ENCODE measurements at places on chromosomes 11 and 22.
A peak's percentile ranks its signal among the peaks of the same experiment; 100 is the strongest.

DNA sequence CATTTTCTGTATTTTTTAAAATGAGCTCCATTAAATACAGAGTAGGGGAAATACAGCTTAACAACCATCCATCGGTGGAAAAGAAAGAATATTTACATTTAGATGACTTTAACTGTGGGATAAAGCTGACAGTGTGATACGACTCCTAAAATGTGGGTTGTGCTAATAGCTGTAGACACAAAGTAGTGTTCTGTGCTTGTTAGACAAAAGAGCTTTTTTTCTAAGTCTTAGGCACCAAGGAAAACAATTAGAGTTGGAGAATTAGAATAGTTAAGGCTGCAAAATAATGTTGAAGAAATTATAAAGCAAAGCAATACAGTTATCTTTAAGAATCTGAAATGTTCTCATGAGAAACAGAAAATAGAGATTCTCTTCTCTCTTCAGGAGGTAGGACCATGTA, 307.7 kb upstream of the KIRREL3 start:
- H3K27me3 ChIP-seq = no peaks in the 10 kb centered on the region
- H3K36me3 ChIP-seq = no peaks in the 10 kb centered on the region
- no peak overlapping the region for H3K4me3 ChIP-seq
- no peak overlapping the region for H3K27ac ChIP-seq

GRCh38 chr11:64862987-64863390, 15.4 kb downstream of the EHD1 start:
- peak overlapping the region; percentile 66 for H3K4me3 ChIP-seq
- peaks cover 100% of the 10 kb centered on the region for H3K4me1 ChIP-seq
- peaks cover 14% of the 10 kb centered on the region for H3K36me3 ChIP-seq
- peak overlapping the region; percentile 75 for H3K27ac ChIP-seq
- DNase-seq = no peak
- no peaks in the 10 kb centered on the region for H3K27me3 ChIP-seq

- H3K27ac ChIP-seq = peak overlapping the region; percentile 58
- no peaks in the 10 kb centered on the region for H3K36me3 ChIP-seq
- peak; percentile 91 for DNase-seq
- no peaks in the 10 kb centered on the region for H3K27me3 ChIP-seq
- peaks cover 38% of the 10 kb centered on the region for H3K4me1 ChIP-seq
- peak overlapping the region; percentile 14 for H3K4me3 ChIP-seq
Measured at GRCh38 chr22:37079668-37080171, 28.2 kb downstream of the KCTD17 start.

DNA sequence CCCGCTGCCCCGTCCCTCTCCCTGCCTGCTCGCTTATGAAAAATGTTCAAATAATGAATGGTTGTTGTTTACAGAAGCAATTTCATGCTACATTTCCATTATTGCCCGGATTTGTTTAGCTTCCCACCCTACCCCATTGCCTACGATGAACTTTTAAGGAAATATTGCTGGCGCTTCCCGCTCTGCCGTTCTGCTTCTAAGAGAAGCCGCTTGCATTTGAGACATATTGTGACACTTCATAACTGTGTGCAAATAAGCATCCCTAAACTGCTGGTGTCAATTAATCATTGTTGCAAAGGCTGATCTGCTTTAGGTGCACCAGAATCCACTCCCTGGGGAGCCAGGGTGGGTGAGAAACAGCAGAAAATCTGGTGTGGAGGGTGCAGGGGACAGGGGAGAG, 52.3 kb upstream of the LMO1 start:
- no peak for DNase-seq
- no peaks in the 10 kb centered on the region for H3K4me1 ChIP-seq
- no peak overlapping the region for H3K27ac ChIP-seq

DNA sequence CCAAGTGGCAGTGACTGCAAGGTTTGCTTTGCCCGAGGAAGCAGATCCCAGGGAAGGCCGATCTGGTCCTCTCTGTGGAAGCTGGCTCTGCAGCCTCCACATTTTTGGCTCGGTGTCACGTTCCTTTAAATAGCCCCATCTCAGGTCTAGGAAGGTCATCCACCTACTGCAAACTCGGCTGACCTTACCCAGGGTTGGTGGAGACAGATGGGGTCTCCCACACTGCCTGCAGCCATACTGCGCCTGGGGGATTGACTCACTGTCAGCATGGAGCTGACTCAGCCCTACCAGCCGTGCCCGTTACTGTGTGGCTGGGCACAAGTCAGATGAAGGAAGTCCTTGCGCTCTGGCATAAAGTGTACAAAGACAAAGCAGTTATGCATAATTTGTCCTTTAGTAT, 16.9 kb downstream of the CDPF1 start:
- H3K36me3 ChIP-seq = no peaks in the 10 kb centered on the region
- no peak overlapping the region for H3K4me3 ChIP-seq
- H3K27me3 ChIP-seq = no peaks in the 10 kb centered on the region
- H3K27ac ChIP-seq = no peak overlapping the region
- no peaks in the 10 kb centered on the region for H3K4me1 ChIP-seq
- DNase-seq = no peak

DNA sequence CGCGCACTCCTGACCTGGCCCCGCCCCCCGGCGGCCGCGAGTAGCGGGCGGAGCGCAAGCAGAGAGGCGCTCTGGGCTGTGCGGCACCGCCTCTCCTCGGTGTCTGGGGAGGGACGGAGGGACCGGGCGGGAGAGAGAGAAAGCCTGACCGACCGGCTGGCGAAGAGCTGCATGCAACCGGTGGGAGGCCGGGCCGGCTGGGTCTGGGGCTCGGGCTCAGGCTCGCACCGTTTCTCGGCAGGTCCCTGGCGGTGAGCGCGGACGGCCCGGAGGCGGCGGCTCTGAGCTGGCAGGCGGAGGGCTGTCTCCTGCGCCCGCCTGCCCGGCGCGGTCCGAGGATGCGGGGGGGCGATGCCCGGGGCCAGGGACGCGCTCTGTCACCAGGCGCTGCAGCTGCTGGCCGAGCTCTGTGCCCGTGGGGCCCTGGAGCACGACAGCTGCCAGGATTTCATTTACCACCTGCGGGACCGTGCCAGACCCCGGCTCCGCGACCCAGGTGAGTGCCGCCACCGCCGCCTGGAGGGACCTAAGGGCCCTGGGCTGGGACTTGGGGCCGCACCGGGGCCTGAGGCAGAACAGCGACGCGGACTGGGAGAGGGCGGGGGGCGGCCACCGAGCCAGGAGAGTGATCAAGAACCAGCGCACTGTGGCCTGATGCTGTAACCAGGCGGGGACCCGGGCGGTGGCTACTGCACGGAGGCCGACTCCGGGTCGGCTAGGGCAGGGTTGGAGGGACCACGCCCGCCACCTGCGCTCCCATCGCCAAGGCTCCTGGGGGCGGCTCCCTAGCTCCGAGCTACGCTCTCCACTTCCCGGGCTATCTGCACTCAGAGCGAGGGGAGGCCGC, at the start of gene SYT9:
Gene SYT9 (plus strand): TSS at position 69 of the 847 bp plus-strand sequence. CDS start 283 bp downstream, at position 352.
- no peaks in the 10 kb centered on the region for H3K36me3 ChIP-seq
- H3K4me3 ChIP-seq = no peak within 1 kb of the TSS
- no peak within 1 kb of the TSS for H3K27ac ChIP-seq
- no peaks in the 10 kb centered on the region for H3K4me1 ChIP-seq

- peaks cover 5% of the 10 kb centered on the region for H3K27me3 ChIP-seq
- no peaks in the 10 kb centered on the region for H3K36me3 ChIP-seq
- no peak for DNase-seq
- H3K4me1 ChIP-seq = no peaks in the 10 kb centered on the region
- H3K4me3 ChIP-seq = no peak overlapping the region
Measured at GRCh38 chr11:70661761-70662501, 263.6 kb downstream of the CTTN start.

GRCh38 chr11:76355172-76355571, 25.8 kb downstream of the THAP12 start:
- peaks cover 19% of the 10 kb centered on the region for H3K36me3 ChIP-seq
- H3K4me1 ChIP-seq = no peaks in the 10 kb centered on the region
- no peaks in the 10 kb centered on the region for H3K27me3 ChIP-seq
- no peak overlapping the region for H3K4me3 ChIP-seq

GRCh38 chr11:68948935-68949334, 31.9 kb downstream of the MRGPRD start:
- H3K36me3 ChIP-seq = no peaks in the 10 kb centered on the region
- no peaks in the 10 kb centered on the region for H3K27me3 ChIP-seq
- H3K27ac ChIP-seq = no peak overlapping the region
- H3K4me3 ChIP-seq = no peak overlapping the region

DNA sequence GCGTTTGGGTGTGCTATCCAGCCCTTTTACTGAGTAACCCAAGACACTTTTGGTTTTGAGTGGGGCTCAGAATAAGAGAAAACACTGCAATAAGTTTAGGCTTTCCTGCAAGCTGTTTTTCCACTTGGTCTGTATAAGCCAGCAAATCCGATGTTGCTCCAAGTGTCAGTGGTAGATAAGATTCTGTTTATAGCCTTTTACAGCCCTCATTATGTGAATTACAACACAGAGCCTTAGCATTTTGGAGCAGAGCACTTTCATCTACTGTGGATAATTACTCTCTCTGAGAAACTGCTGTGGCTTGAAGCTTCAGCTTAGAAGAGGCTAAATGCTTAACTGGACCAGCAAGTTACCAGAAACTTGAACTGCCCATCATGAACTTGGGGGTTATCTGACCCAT, 601.1 kb downstream of the JRKL start:
- no peak overlapping the region for H3K27ac ChIP-seq
- no peaks in the 10 kb centered on the region for H3K4me1 ChIP-seq
- no peak for DNase-seq
- H3K36me3 ChIP-seq = no peaks in the 10 kb centered on the region
- no peak overlapping the region for H3K4me3 ChIP-seq

DNA sequence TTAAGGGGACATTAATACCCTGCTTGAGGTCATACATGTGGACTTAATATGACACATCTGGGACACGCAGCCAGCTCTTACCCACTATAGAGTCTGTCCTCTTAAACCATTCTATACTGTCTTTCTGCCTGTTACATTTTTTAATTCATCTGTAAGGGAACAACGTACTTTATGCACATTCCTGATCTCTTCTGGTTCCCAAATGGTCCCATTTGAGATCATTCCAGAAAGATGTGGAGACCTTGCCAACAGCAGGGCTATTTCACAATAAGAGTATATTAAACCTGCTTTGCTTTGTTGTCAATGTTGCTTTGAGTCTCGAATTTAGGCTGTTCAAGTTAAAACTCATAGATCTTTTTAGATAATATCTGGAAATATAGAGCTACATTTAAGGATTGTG, 332.2 kb upstream of the RAG2 start:
- H3K4me1 ChIP-seq = no peaks in the 10 kb centered on the region
- H3K27ac ChIP-seq = no peak overlapping the region
- DNase-seq = no peak
- H3K27me3 ChIP-seq = no peaks in the 10 kb centered on the region
- no peak overlapping the region for H3K4me3 ChIP-seq

- no peak for DNase-seq
- no peaks in the 10 kb centered on the region for H3K27me3 ChIP-seq
- H3K4me1 ChIP-seq = no peaks in the 10 kb centered on the region
- no peaks in the 10 kb centered on the region for H3K36me3 ChIP-seq
- peak overlapping the region; percentile 68 for H3K27ac ChIP-seq
Measured at GRCh38 chr22:40651057-40651456, 14.5 kb upstream of the MRTFA start.

GRCh38 chr11:44300844-44301563, 8.9 kb downstream of the ALX4 start:
- H3K4me1 ChIP-seq = peaks cover 16% of the 10 kb centered on the region
- H3K27ac ChIP-seq = no peak overlapping the region
- no peak for DNase-seq
- no peaks in the 10 kb centered on the region for H3K36me3 ChIP-seq
- no peak overlapping the region for H3K4me3 ChIP-seq

- DNase-seq = no peak
- H3K36me3 ChIP-seq = no peaks in the 10 kb centered on the region
- H3K4me3 ChIP-seq = peak overlapping the region; percentile 97
- H3K4me1 ChIP-seq = peaks cover 35% of the 10 kb centered on the region
- no peaks in the 10 kb centered on the region for H3K27me3 ChIP-seq
Measured at GRCh38 chr11:78187366-78188285, 800 bp downstream of the KCTD21 start.

DNA sequence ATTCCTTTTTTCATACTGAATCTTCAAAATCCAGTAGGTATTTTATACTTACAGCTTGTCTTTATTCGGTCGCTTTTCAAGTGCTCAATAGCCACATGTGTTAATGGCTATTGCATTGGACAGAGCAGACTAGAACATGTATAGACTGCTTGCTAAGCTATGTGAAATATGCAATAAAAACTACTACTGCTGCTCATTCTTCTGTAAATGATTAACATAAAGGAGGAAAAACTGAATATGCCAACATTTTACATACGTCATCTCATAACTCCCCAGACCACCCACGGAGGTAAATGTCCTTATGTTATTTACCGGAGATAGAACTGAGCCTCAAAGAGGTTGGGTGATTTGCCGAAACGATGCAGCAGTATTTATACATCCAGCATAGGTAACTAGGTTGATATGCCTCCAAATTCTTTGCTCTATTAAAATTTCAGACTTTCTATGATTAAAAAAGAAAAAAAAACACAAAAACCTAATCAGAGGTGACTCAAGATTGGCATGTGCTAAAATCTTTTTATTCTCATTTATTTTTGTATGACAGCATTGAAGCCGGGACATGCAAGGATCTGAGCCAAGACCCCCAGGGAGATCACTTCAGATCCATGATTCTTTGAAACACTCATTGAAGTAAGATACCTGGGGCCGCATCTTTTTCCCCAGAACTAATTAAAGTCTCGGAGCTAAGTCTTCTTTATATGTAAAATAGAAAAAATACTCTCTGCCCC, 78.5 kb upstream of the OR5AK2 start:
- H3K4me3 ChIP-seq = no peak overlapping the region
- no peak for DNase-seq
- no peaks in the 10 kb centered on the region for H3K36me3 ChIP-seq

GRCh38 chr22:38171927-38172831, 9.5 kb downstream of the PLA2G6 start:
- H3K4me3 ChIP-seq = no peak overlapping the region
- H3K36me3 ChIP-seq = peaks cover 9% of the 10 kb centered on the region
- no peaks in the 10 kb centered on the region for H3K27me3 ChIP-seq
- no peak overlapping the region for H3K27ac ChIP-seq

- no peak overlapping the region for H3K4me3 ChIP-seq
- no peak overlapping the region for H3K27ac ChIP-seq
- no peak for DNase-seq
- no peaks in the 10 kb centered on the region for H3K4me1 ChIP-seq
- H3K36me3 ChIP-seq = no peaks in the 10 kb centered on the region
- H3K27me3 ChIP-seq = no peaks in the 10 kb centered on the region
Measured at GRCh38 chr11:69375316-69376154, 81.6 kb downstream of the MYEOV start.

- peaks cover 9% of the 10 kb centered on the region for H3K36me3 ChIP-seq
- H3K27ac ChIP-seq = no peak overlapping the region
- H3K27me3 ChIP-seq = no peaks in the 10 kb centered on the region
- no peak for DNase-seq
- peak overlapping the region; percentile 46 for H3K4me3 ChIP-seq
Measured at GRCh38 chr11:65524014-65524740, 706 bp upstream of the SCYL1 start.

- peaks cover 18% of the 10 kb centered on the region for H3K27me3 ChIP-seq
- DNase-seq = no peak
- no peak overlapping the region for H3K4me3 ChIP-seq
- H3K4me1 ChIP-seq = no peaks in the 10 kb centered on the region
- no peaks in the 10 kb centered on the region for H3K36me3 ChIP-seq
Measured at GRCh38 chr11:14967581-14968243, 4.4 kb downstream of the CALCA start.

- no peak overlapping the region for H3K27ac ChIP-seq
- no peaks in the 10 kb centered on the region for H3K36me3 ChIP-seq
- H3K4me3 ChIP-seq = no peak overlapping the region
- no peaks in the 10 kb centered on the region for H3K4me1 ChIP-seq
- no peak for DNase-seq
Measured at GRCh38 chr22:47030881-47031627, 268.6 kb downstream of the TBC1D22A start.
